ENCODE measurements at places on chromosomes 2 and 18.

DNA sequence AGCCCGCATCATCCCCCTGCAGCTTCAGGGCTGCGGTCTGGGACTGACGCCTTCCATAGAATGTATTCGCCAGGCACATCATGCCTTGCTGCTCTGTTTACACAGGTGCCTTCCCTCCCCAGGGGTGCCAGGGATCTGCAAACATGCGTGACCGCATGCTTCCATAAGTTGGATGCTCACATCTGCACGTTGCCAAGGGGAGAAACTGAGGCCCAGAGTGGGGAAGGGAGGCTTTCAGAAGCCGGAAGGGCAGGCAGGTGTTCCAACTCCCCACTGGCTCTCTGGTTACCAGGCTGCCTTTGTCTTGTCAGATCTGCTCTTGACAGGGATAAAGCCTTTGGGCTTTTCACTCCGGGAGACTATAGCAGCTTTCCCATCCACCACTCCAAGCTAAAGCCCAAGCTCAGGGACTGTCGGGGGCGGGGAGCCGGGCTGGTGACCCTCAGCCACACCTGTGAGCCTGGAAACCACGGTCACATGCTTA, 125.8 kb upstream of the TNP1 start:
- no peak for DNase-seq

- DNase-seq, result no peak
Observed at GRCh38 chr2:121663434-121663833, 14.2 kb upstream of the CLASP1 start.

DNA sequence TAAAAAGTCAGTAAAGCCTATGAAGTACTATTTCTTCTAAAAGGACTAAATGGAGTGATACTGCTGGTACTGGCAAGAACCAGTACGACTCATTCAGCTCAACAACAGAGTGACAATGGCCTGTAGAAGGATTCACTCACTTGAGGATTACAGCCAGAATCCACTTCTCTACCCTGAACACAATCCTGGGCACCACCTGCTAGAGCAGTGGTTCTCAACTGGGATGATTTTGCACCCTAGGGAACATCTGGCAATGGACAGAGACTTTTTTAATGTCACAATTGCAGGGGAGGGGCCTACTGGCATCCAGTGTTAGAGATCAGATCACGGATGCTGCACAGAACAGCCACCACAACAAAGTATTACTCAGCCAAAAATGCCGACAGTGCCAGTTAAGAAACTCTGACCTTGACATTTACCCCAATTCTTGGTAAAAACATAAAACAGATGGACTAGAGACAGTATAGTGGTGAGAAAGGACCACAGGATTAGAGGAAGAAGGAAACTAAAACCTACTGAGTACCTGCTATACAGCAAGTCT, 5.0 kb downstream of the SPIRE1 start:
- peak; percentile 50 for DNase-seq

DNA sequence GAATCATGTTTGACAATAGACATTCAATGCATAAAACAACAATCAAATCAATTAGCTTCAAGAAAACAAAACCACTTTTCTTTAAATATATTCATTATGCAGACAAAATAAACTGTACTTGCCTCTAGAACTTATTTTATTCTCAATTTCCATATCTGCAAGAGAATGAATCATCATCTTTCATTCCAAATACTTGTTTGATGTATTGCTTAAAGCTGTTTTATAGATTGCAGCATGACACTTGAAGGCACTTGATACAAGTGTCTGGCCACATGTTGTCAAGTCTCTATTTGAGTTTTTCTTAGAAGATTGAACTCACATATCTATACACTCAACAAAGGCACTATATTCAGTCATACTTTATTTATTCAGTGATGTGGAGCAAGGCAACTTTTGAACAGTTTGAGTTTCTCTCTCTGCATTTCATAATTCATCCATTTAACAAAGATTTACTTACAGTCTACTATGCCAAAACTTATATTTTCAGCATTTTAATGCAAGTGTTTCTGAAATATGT, 38.7 kb upstream of the DDX18 start:
- no peak for DNase-seq

GRCh38 chr2:233083782-233084181, 23.6 kb downstream of the INPP5D start:
- no peak for DNase-seq

- no peak for DNase-seq
Observed at GRCh38 chr18:13217971-13218367, 591 bp upstream of the LDLRAD4 start.

- DNase-seq, result no peak
Observed at GRCh38 chr2:69734854-69735544, 6.9 kb upstream of the ANXA4 start.

- no peak for DNase-seq
Observed at GRCh38 chr18:11204020-11204419, 54.7 kb upstream of the PIEZO2 start.

- DNase-seq, result no peak
Observed at GRCh38 chr2:56286936-56287335, 103.1 kb downstream of the CCDC85A start.

Data from HS-27A (cell line).